ENCODE measurements at places on chromosomes 3 and 15.

GRCh38 chr3:127915115-127915936 lies at the start of gene KBTBD12:
TSS of gene KBTBD12 (plus strand) at chr3:127915232. CDS start at chr3:127923062, 7,830 bp downstream.
- peak; percentile 28 for DNase-seq

DNA sequence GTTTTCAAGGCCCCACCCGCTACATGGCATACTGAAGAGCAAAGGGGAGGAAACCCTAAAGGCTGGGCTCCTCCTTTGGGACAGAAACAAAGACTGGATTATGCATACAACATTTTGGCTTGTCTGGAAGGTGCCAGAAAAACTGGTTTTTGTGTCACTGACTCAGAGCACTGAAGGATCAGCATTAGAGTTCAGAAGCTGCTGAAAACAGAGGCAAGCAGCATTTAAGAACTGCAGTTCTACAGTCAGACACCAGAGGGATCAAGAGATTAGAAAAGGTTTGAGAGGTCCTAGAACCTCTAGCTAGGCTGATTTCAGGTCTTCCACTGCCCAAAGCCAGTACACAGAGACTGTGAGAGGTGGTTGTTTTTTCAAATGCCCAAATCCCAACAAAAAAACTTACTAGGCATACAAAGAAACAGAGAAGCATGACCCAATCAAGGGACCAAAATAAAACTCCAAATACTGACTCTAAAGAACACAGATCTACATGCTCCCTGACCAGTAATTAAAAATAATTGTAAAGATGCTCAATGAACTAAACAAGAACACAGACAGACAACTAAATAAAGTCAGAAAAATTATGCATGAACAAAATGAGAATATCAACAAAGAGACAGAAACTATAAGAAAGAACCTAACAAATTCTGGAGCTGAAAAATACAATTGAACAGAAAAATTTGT lies 91.2 kb downstream of the SENP2 start:
- DNase-seq: no peak

GRCh38 chr3:172953571-172953970 lies 187.5 kb downstream of the SPATA16 start:
- no peak for DNase-seq

GRCh38 chr3:52649461-52650210 lies 36.1 kb downstream of the PBRM1 start:
- DNase-seq: no peak

GRCh38 chr15:37109872-37110572 lies 9.7 kb upstream of the MEIS2 start:
- DNase-seq: no peak

DNA sequence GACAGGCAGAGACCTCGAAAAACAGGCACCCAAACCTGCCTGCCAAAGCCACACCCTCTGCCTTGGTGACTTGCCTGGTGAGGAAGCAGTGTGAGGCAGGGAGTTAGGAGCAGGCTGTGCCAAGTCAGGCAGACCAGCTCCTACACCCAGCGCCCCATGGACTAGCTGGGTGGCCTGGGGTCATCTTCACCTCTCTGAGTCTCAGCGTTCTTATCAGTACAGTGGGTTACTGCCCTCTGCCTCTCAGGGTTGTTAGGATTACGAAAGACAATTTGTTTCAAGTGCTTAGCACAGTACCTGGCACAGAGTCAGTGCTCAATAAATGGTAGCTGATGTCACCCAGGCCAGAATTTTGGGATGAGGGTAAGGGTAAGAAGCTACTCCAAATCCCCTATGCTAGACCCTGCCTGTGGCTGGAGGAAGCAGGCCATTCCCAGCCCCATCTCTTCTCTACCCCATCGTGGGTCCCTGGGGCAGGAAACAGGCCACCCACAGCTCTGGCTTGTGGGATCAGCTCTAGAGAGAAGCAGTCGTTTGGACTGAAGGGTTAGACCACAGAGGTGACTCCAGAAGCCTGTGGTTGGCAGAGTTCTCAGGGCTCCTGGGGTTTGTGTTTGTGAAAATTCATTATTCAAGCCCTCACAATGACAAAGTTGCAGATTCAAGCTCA lies 10.1 kb downstream of the SLC51B start:
- peak; percentile 67 for DNase-seq

DNA sequence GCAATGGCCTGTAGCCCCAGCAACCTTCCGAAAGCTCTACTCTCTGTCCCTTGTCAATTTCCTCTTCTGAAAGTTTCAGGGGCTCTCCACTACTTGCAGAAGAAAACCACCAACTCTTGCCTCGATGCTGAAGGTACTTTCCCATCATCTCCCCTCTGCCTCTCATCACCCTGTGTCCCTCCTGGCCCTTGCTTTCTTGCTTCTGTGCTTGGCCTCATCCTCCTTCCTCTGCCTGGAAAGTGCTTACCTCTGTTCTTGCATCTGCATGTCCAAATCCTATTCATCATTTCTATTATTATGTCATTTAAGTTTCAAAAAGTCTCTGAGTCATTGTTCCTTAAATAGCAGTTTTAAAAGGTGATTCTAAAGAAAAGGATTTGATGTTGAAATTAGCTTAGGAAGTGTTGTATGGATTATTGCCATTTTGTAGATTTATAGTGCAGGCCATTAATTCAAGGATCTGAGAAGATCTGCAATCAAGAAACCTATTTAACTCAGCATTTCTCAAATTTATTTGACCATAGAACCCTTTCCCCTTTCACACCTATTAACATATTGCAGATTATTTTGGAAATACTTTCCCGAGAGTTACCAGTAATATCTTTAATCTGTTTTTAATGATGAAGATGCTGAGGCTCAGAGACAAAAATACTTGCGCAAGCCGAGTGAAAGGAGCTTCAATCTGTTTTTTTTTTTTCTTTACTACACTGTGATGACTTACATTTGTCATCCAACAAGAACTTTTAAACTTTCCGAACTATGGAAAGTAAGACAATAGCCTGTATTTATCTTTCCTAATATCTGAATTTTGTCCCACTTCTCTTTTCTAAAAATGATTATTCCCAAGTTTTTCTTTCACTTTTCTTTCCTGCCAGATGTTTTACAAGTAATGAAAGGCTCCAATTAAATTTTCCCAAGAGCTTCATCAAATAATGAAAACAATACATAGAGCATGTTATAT lies 22.3 kb upstream of the CFAP161 start:
- no peak for DNase-seq

DNA sequence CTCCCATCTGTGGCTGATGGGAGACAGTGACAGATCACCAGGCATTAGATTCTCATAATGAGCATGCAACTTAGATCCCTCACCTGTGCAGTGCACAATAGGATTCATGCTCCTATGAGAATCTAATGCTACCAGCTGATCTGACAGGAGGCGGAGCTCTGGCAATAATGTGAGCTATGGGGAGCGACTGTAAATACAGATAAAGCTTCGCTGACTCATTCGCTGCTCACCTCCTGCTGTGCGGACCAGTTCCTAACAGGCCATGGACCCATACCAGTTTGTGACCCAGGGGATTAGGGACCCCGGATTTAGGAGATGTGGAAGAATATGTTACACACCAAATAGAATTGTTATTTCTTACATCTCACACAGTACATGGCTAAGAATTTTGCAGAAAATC lies 6.7 kb downstream of the ARGFX start:
- DNase-seq: peak; percentile 50

DNA sequence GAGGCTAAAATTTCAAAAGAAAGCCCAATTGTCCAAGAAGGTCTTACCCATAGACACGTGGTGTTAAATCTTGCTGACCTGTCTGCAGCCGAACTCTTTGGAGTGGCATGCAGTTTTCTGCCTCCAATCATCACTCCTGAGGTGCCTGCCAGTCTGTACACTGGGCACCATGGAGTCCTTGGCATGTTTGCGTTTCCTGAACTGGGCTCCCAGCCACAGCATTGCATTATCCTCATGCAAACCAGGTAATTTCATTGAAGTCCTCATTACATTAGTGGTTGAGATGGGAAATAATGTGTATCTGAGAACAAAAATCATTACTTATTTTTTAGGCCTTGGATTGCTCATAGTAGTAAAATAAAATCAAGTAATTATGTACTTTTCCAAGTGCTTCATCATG lies 152.3 kb downstream of the AKAP13 start:
- DNase-seq: no peak

DNA sequence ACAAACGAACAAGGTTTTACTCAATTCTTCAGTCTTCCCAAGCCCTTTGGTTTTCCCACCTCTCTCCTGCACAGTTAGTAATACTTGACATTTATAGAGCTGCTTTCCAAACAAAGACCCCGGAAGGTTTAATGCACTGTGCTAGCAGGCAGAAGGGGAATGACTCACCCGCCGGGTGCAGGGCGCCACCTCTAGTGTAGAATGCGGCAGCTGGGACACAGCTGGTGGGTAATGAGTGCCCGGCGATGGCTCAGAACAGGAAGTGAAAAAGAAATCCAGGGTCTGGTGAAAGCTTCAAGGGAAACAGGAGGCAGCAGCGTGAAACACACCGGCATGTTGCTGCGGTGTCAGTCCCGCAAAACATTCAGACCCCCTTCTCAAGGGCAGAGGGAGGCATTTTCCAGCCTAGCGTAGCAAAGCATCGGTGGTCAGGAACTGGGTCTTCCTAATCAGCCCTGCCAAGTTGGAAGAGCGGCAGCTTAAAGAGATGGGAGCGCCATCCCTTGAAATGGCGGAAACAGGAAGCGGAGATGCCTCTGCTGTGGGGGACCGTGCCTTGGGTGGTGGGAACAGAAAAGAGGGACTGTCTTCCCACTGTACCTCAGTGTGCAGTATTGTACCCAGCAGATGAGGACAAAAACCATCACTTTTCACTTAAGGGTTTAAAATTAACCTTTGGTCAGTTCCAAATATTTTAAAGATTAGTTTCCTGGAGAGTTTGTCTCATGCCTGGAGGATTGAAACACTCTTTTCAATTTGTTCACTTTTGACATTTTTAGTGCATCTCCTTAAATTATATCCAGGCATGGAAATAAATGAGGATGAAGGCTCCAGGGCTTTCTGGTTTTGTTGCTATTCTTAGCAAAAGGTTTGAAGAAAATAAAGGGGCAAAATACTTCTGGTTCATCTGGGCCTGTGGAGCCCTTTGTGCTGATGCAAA lies 160.7 kb upstream of the MCTP2 start:
- DNase-seq: peak; percentile 25

- DNase-seq: peak; percentile 48
These were observed 23.9 kb upstream of the SLTM start for GRCh38 chr15:58957101-58957973.

- DNase-seq: no peak
These were observed 920 bp downstream of the SLC15A2 start for GRCh38 chr3:121895121-121895520.
